ENCODE measurements at places on chromosomes 1 and 21.

DNA sequence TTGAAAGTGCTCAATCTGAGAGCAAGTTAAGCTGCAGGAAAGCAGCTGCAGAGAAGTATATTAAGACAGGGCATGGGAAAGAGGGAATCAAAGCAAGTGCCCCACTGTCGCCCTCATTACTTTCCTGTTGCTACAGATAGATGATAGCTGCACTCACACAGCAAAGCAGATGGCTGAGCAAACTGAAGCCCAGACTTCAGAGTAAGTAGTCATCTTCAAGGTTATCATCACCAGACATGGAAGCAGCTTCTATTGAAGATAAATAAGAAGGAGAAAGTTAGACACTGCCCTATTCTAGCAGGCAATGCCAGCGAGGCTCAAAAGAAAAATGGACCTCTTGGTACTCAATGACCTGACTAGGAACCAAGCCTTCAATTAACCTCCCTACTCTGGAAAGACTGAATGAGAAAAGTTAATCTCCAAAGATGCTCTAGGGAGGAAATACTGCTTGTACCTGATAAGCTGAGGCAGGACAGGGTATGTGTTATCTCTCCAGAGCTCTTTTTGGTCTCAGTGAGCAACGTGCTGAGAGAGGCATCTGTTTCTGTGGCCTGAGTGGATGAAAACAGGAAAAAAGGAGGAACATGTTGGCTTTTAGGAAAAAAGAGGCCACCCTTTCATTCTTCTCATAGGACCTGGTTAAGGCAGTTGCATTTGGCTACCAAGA is 11.1 kb upstream of the MRPL9 start:
- no peak for DNase-seq

DNA sequence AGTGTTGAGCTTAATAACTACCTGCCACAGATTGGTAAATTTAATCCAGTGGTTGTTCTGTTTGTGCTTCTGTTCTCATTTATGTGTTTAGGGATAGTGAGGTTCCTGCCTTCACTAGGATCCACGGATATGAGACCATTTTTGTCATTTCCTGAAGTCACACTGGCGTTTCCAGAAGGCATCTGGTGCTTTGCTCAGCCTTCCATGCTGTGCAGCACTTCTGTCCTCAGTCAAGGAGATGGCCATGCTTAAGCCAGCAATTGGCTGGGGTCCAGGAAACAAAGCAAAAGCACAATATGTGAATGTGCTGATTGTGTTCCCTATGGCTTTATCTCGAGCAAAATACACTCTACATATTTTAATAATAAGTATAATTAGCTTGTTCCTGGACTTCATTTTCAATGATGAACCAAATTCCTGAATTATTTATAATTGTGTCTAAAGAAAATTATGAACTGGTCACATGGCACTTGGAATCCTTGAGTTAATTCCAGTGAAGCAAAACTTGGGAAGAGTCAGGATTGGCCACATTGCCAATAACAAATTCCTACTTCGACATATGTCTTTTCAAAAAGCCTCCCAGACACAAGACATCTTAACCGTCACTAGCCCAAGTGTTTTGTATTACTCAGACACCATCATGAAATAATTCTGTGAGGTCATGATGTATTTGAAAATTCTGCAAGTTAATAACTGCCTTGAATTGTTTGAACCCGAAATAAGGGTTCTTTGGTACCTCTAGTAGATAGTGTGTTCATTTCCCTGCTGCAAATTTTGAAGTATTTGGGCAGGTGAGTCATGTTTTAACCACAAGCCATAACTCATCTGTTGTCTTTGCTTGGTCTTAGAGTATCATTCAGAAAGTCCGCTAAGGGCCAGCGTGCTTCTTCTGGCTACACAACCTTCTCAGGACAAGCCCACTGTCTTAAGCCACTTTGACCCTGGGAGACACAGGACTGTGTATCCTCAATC is 412.4 kb downstream of the DISC1 start:
- no peak for DNase-seq

- no peak for DNase-seq
These were observed 22.9 kb downstream of the CD244 start for GRCh38 chr1:160839746-160840145.

- no peak for DNase-seq
These were observed 38.6 kb downstream of the LHX4 start for GRCh38 chr1:180268556-180269075.

DNA sequence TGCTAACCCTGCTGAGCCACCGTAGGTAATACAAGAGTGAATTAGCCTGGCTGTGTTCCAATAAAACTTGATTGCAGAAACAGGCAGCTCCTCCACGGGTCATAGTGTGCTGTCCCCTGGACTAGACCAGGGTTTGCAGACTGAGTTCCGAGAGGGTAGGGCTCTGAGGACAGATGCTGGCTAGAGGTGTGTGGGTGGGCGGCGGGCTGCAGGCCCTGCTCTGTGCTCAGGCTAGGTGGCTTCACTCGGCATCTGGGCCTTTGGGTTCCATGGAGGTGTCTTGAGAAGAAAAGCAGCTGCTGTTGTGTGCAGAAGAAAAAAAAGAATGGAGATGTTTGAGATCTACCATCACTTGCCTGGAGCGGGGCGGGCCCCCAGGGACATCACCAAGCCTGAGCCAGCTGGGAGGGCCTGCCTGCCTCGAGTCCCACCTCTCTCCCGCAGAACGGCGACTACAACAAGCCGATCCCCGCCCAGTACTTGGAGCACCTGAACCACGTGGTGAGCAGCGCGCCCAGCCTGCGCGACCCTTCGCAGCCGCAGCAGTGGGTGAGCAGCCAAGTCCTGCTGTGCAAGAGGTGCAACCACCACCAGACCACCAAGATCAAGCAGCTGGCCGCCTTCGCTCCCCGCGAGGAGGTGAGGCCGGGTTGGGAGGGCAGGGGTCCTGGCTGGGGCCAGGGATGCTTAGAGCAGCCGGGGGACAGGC is 7.9 kb downstream of the TMEM201 start:
- no peak for DNase-seq

GRCh38 chr1:183137782-183138181 is 48.3 kb upstream of the LAMC2 start:
- no peak for DNase-seq
